ENCODE measurements at places on chromosomes 6 and 20.
A peak's percentile ranks its signal among the peaks of the same experiment; 100 is the strongest.

DNA sequence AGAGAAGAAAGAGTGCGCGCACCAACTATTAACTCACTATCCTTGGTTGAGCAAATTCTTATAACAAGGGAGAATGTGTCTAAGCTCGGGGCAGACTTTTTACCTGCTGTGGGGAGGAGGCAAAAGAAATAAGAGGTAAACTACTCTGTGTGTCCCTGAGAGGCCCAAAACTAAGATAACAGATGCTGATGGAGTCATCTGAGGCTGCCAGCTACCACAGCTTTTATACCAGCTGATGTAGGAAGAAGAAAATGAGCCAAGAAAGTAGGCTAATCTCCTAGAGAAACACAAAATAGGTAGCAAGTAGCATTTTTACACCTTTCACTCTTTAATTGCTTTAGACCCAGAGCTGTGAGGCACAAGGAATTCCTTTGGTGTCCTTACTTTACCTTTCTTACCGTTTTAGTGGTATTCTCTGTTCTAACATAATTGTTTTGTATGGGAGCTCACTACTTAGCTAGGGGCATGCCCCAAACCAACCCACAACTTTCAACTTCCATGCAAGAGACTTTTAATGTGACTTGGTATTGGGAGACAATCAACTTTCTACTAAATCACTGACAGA, 27.8 kb upstream of the PIM1 start:
- DNase-seq: no peak

GRCh38 chr6:165846123-165846966, 183.3 kb upstream of the PDE10A start:
- no peak for DNase-seq

GRCh38 chr20:61520893-61521460, 268.9 kb downstream of the CDH4 start:
- no peak for DNase-seq

GRCh38 chr6:168192195-168192900, 113.3 kb upstream of the FRMD1 start:
- DNase-seq: no peak

DNA sequence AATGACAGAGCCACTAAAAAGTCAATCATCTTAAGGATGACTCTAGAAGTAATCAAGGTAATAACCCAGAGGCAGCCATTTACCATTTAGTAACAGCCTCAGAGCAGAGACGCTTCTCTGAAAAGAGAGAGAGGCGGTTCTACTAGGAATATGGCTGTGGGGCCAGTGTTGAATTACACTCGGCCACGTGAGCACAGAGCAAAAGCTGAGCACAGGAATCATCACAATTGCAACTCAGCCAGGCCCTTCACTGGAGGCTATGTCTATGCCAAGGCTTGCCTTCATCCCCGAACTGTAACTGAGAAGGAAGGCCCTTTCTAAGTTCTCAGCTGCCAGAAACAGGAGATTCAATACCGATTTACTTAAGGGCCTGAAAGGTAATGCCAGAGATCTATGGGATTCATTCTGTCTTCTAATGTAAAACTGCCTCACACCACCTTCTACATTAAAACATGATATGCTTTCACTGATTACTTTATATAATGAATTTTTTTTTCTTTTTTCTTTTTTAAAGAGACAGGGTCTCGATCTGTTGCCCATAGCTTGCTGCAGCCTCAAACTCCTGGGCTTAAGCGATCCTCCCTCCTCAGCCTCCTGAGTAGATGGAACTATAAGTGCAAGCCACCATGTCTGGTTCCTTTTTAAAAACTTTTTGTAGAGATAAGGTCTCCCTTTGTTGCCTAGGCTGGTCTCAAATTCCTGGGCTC, 67.6 kb downstream of the NUDT3 start:
- no peak for DNase-seq

- DNase-seq: no peak
Measured at GRCh38 chr6:53005663-53006250, 10.7 kb upstream of the GSTA4 start.

GRCh38 chr6:160678744-160679401, 14.8 kb upstream of the LPA start:
- DNase-seq: no peak

- peak; percentile 82 for DNase-seq
Measured at GRCh38 chr6:32413427-32414047, 6.6 kb upstream of the BTNL2 start.

GRCh38 chr6:26043384-26044139, 43.7 kb upstream of the HFE start:
- DNase-seq: peak; percentile 95

- no peak for DNase-seq
Measured at GRCh38 chr6:114292431-114292830, 50.4 kb downstream of the HS3ST5 start.

- peak; percentile 23 for DNase-seq
Measured at GRCh38 chr6:144285798-144286502, 815 bp downstream of the UTRN start.

DNA sequence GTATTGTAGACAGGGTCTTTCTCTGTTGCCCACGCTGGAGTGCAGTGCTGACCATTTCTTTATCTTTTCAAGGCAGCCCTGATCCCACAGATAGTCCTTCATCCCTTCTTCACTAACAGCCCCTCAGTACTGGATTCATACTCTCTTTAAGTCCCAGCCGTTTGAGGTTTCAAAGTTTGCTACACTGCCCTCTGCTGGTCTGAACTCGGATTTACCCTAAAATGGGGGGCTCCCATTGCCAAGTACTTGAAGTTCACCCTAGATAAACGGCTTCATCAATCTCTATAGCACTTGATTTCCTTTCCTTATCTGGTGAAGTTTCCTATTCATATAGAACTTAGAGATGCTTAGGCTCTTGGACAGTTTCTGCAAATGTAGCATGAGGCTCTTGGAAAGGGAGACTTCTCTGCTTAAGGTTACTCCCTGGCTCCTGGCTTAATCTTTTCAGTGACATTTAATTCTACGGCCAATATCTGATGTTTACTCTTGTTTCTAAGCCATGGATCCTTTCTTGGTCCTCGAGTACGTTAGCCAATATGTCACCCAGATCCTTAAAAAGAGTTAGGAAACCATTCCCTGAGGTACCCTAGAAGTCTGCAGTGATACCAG, 21.4 kb upstream of the PREP start:
- DNase-seq: peak; percentile 67

GRCh38 chr6:166806217-166806838, 150.0 kb downstream of the RNASET2 start:
- DNase-seq: no peak

DNA sequence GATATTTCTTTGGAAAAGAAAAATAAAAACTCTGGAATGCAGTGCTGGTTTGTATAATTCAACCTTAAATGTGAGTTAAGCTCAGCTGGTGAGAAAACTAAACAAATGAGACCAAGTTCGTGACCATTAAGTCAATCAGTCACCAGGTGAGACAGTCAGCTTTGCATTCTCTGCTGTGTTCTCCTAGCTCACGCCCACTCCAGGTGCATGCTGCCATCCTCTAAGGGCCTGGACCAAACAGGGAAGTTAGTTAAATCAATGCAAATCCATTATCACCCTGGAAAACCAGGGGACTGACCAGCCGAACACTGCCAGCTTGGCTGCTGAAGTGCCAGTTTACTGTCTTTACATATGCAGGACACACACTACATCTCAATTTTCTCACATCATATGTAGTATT, 7.2 kb downstream of the TPBG start:
- no peak for DNase-seq

- DNase-seq: no peak
Measured at GRCh38 chr20:11248687-11249638, 575.2 kb upstream of the JAG1 start.

GRCh38 chr6:16802071-16802470, 40.8 kb upstream of the ATXN1 start:
- no peak for DNase-seq

DNA sequence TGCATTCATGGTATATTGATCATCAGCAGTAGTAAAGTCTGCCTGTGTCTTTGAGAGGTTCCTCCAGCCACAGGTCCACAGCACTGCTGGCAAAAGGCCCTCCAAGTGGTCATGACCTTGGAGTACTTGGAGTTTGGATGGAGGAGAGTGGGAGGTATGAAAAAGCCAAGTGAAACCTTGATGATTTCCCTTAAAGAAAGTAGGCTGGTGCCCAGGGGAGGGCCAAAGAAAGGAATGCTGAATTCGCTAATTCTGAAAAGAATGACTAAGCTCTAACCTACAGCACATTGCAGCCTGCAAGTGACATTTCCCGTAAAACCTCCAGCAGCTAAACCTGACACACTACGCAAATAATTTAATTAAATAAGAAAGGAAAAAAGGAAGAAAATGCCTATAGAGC, 223.4 kb upstream of the TAB2 start:
- DNase-seq: peak; percentile 79

DNA sequence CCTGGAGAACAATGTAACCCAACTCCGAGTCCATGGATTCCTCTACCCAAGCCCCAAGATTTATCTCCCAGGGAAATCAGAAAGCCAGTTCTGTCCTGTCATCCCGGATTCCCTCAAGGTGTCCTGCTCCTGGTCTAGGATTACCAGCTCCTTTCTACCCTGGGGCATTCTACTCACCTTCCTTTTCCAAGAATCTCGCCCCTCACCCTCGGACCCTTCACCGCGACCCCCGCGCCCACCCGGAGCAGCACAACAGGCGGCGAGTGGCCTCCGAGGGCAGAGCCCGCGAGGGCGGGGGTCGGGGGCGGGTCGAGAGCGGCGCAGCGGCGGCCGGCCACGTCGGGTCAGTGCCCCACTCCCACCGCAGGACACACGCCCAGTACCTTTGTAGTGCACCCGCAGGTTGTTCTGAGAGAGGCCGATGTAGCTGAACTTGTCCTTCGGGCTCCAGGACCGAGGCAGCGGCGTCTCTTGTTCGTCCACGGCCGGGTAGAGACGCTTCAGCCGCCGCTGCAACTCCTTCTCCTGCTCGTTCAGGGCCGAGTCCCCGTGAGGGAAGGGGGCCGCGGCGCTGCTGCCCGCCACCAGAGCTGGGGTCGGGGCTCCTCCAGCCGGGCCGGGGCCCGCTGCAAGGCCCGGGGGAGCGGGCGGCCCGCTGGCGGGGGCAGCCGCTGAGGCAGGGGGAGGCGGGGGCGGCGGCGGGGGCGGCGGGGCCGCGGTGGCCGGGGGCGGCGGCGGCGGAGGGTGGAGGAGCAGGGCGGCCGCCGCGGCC, 897 bp downstream of the RANBP9 start:
- DNase-seq: no peak

DNA sequence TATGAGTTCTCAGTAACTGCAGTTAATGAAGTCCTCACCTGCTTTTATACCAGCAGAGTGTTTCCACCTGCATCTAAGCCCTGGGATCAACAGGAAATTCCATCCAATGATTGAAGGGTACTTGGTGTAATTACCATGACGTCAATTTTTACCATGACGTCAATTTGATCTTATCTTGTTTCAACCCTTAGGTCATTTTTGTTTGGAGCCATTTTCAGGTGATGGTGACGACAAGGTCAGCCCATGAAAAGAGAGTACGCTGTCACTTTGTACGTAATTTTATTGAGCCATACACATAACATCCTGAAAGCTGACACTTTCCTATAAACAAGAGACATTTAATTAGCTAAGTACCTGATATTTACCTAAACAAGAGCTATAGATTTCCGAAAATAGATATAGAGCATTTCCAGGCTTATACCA, at the start of gene CGA:
Gene CGA, minus strand, starts transcription at position 20 of the 423 bp plus-strand sequence. CDS start 6,906 bp downstream, outside the sequence.
- no peak for DNase-seq

DNA sequence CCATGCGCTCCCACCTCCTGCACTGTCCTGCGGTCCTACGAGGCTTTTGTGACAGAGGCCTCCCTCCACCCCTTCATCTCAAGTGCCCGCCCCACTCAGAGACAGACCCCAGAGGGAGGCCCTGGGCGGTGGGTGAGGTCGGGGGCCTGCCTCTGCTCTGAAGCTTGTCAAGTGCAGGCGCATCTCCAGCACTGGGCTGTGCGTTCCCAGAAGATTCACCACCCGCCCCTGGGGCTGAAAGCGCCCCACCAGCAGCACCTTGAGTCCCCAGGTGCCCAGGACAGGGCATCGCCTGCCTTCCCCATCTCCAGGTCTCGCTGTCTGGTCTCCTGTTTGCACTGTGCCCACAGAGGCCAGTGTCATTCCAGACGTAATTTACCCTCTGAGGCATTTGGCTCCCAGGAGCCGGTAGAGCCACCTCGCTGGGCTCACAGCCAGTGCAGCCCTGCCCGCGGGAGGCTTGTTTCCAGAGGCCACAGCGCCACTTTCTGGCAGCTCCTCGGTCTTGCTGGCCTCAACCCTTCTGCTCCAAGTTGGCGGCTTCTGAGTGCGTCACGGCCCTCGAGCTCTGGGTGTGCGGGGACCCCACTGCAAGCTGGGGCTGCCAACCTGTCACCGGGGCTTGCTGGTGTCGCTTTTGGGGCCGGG, 191.1 kb downstream of the TAF4 start:
- DNase-seq: no peak

DNA sequence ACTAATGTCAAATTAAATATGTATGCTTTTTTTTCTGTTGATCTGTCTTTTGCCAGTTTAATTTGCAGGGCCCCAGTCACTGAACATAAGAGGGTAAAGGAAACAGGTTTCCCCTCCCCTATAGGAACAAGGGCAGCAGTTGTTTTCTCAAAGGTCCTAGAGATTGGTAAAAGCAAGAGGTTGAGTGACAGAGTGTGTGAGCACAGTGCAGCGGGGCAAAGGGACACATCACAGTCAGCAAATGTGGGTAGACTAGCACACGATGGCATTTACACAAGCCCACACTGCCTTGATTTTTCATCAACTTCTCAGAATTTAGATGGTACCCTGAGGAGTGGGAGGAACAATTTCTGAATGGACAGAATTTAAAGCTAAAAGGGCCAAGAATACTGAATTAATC, 138.7 kb upstream of the MYLIP start:
- no peak for DNase-seq

- DNase-seq: no peak
Measured at GRCh38 chr6:140579918-140580317, 1205.5 kb upstream of the CITED2 start.

GRCh38 chr6:70124882-70125545, 177.9 kb downstream of the COL9A1 start:
- DNase-seq: no peak

- no peak for DNase-seq
Measured at GRCh38 chr6:116398316-116399010, 27.7 kb downstream of the DSE start.

GRCh38 chr6:118869350-118869749, 24.6 kb upstream of the ASF1A start:
- DNase-seq: no peak

DNA sequence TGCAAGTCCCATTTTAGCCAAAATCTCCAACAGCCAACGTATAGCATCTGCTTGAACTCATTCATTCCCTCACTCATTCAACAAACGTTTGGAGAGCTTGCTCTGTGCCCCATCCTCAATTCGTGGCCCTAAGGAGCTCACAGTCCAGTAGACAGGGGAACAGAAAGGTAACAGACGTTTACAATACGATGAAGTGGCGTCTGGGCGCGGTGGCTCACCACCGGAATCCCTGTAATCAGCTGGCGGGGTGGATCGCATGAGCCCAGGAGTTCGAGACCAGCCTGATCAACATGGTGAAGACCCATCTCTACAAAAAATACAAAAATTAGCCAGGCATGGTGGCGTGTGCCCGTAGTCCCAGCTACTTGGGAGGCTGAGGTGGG, 790 bp upstream of the E2F1 start:
- DNase-seq: no peak

GRCh38 chr20:49229381-49229780, 10.2 kb downstream of the DDX27 start:
- no peak for DNase-seq

All from activated CD4-positive, alpha-beta T cell treated with anti-CD3 and anti-CD28 coated beads, Interleukin-2, Interleukin-4, amounts not matched to agents 100 ng/mL and 50 ng/mL, durations not matched to agents 16 hours and 8 hours (primary cell).